NCI-H1694 (cell line): ENCODE measurements at places on chromosomes 4 and X.

DNA sequence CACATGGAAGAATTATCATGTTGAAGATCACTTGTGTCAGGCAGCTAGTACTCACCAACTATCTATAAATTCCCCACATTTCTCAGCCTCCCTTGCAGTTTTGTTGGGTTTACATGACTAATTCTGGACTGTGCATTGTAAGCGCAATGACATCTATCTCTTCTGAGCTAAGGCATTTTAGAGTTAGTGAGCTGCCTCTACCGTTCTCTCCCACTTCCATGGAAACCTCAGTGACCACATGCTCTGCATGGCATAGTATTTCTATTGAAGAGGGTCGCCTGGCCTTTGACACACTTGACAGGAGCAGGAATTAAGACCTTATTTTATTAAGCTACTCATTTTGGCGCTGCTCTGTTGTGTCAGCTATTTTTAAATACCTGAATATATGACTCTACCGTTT, 67.5 kb upstream of the NPY2R start:
- DNase-seq: no peak

- peak; percentile 63 for DNase-seq
Measured at GRCh38 chr4:15649914-15650545, 5.1 kb downstream of the FBXL5 start.

GRCh38 chrX:150203248-150203645, 159.9 kb upstream of the MAMLD1 start:
- DNase-seq: no peak

GRCh38 chr4:155506745-155507144, 130.0 kb upstream of the MAP9 start:
- no peak for DNase-seq

DNA sequence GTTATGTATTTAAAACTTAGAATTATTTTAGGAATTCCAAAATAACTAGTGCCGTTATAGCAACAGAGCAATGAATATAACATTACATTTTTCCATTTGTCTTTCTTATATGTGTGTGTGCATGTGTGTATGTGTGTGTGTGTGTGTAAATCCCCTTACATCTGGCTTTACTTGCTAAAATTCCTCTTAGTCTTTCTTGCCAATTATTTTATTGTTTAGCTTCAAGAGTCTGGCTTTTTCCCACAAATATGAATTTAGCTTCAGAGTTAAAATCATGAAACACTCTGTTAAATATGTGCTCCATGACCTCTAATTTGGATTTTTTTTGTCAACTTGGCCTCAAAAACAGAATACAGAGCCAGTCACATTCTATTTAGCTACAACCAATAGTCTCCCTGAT, 18.9 kb downstream of the FGF13 start:
- DNase-seq: no peak

DNA sequence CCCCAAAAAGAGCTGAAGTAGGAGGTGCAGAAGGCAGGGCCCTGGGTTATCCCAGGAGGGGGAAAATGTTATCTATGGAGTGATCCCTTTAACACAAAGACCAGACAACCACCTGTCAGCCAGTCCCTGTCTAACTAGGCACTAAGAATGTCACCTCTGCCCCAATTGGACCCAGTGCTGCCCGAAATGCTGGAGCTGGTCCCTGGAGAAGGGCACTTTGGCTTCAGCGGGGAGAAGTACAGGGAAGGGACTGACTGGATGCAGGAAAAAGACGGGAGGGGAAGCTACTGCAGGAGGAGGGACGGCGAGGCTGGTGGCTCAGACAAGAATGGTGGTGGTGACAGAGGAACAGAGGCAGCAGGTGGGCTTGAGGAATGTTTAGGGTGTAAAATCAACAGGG, 17.3 kb downstream of the PHKA2 start:
- no peak for DNase-seq

GRCh38 chr4:145521282-145521681, 39.6 kb downstream of the SMAD1 start:
- DNase-seq: no peak

DNA sequence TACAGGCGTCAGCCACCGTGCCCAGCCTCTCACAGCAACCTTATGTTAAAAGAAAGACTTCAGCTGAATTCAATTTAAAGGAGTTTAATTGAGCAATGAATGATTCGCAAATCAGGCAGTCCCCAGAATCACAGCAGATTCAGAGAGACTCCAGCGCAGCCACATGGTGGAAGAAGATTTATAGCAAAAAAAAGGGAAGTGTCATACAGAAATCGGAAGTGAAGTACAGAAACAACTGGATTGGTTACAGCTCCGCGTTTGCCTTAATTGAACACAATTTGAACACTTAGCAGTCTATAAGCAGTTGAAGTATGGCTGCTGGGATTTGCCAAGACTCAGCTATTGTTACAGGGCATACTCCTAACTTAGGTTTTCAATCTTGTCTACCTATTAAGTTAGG, 19.8 kb downstream of the CENPVL3 start:
- no peak for DNase-seq

DNA sequence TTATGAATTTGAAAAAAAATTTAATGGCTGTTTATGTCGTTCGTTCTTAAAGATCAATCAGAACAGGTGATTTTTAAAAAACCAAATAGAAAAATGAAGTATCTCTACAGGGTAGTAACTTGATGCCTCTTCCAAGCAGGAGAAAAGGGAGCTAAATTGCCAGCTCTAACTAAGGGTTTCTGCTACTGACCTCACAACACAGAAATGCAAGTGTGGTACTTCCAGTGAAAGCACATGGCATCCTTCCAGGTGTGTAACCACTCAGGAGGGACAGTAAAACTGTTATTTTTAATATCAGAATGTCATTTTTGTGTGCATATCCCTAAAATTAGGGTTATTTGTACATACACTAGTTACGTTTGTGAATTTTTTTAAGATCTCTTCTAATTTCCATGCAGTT, 116.8 kb upstream of the ZCCHC13 start:
- no peak for DNase-seq

GRCh38 chrX:134670134-134670924, 12.1 kb upstream of the PLAC1 start:
- DNase-seq: no peak

DNA sequence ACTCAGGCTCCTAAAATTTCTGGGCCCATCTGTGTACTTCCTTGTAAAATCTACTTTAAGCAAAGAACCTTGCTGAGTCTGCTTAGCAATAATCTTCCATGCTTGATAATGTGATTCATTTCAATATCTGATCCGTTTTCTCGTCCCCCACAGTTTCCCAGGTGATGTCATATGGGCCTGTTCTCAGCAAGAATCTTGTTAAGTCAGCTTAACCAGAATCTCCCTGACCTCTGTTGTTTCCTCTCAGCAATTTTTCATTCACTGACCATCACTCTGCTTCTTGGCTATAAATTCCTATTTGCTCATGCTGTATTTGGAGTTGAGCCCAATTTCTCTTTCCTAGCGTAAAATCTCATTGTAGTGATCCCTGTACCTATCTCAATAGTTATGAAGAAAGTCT, 13.9 kb downstream of the CSN2 start:
- DNase-seq: no peak

DNA sequence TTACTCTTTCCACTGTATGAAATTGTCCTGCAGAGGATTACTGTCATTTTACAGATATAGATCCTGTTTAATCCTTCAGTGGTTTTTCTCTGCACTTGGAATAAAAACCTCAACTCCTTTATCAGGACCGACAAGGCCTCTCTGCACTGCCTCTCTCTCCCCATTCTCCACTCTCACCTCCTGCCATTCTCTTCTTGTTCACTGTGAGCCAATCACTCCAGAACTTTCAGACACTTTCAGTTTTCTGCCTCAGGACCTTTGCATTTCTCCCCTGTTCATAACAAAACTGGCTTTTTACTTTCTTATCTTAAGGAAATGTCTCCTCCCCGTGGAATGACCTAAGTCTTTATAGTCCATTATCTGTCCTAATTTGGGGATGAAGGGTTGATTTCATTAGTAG, 137.3 kb downstream of the ELOVL6 start:
- DNase-seq: no peak

DNA sequence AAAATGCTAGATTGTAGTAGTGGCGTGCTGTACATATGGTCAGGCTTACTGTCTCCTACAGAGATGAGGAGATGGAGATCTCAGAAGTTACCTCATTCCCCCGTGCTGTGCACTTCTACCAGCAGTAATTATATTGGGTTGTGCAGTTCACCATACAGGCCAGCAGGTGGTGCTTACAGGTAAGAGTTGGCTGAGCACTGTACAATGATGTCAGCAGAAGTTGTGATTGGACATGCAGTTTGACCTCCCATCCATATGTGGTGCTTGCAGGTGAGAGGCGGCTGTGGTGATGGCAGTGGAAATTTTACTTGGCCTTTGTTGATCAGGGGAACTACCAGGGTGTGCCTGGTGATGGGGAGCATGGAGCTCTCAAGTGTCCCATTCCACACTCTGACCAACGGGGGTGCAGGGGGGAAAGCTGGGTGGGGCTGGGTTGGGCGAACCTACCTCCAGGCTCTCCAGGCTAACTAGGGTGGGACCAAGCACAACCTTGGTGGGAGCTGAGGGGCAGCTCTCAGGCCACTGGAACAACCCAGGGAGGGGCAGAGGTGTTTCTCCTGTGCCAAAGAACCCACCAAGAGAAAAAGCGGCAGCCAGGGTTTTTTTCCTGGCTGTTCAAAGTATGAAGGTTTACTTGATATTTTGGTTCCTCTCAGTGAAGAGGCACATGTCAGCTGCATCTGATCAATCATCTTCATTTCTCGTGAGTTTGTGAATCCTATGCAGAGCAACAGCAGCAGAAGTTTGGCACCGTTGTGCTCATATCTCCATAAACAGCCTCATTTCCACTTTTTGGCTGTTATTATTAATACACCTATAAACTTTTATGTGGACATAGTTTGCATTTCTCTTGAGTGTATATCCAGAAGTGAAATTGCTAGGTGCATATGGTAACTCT, 73.8 kb upstream of the FREM3 start:
- peak; percentile 8 for DNase-seq

GRCh38 chrX:24574743-24575142, 72.4 kb downstream of the PCYT1B start:
- DNase-seq: no peak

DNA sequence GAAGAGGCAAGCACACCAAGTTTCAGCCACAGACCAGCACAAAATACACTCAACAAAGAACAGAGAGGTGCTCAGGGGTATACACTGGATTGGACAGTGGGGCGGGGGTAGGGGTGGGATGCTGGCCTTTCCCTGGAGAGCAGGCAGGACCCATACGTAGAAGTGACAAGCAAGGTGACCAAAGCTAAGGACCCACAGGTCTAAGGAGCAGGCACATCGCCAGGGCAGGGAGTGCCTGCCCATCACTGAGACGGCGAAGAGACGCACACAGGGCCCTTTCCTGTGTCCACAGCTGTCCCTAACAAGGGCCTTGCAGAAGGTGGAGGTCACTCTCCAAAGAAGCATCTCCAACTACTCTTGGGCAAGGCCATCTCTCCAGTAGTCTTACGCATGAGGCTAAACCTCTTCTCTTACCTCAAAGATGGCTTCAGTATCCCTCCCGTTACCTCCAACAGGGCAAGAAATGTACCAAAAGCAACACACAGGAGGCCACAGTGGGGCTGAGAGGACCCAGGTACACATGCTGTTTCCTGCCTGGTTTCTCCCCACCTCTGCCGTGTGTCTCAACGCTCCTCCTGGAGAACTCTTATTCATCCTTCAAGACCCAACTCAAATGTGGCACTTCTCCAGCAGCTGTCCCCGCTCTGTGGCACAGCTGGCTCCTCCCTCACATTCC, 6.5 kb downstream of the WDR1 start:
- DNase-seq: no peak

DNA sequence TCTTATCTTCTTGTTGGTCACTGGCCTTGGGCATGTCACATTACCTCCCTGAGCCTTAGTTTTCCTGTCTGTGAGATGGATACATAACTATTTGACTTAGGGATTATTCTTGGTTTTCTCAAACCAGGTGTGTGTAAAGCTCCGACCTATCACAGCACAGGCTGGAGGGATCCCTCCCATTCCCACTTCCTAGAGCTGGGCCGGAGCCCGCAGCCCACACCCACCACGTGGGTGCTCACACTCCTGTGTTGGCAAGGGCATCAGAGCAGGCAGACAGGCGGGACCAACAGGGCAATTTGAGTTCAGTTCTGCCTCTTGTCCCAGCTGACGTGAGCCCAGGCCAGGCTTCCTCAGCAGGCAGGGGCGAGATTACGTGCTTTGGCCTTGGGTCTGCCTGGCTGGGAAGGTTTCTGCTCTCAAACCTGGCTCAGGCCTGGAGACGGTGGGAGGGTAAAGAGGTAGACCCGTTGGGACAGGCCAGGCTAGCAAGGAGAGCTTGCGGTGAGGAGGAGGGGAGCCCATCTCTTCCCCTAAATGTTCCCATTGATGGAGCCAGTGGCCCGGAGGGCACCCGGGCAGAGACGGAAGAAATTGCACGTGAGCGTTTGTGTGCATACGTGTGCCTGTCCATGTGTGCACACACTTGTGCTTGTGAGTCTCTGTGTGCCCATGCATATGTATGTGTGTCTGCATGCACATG, 734 bp upstream of the SH3TC1 start:
- no peak for DNase-seq

- DNase-seq: no peak
Measured at GRCh38 chr4:125266901-125267604, 47.7 kb upstream of the FAT4 start.

GRCh38 chr4:170716868-170717267, 627.1 kb upstream of the AADAT start:
- no peak for DNase-seq

DNA sequence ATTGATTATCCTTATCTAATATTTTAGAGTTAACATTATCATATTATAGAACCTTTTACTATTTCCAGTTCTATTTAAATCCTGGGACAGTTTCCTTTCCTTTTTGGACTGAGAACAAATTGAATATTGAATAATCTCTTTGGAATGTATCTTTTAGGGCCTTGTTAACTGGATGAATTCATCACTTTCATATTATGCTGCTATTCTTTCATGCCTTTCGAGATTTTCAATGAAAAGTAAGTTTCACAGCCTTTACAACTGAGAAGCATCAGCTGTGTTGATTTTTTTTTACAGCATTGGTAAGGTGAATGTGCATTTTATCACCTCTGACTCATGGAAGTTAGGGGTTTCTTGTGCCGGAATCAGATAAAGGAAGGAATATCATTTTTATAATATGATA, 39.6 kb downstream of the PDLIM5 start:
- no peak for DNase-seq

- no peak for DNase-seq
Measured at GRCh38 chr4:167210166-167210565, 24.1 kb downstream of the SPOCK3 start.

- no peak for DNase-seq
Measured at GRCh38 chr4:176817204-176817603, 24.5 kb upstream of the VEGFC start.

DNA sequence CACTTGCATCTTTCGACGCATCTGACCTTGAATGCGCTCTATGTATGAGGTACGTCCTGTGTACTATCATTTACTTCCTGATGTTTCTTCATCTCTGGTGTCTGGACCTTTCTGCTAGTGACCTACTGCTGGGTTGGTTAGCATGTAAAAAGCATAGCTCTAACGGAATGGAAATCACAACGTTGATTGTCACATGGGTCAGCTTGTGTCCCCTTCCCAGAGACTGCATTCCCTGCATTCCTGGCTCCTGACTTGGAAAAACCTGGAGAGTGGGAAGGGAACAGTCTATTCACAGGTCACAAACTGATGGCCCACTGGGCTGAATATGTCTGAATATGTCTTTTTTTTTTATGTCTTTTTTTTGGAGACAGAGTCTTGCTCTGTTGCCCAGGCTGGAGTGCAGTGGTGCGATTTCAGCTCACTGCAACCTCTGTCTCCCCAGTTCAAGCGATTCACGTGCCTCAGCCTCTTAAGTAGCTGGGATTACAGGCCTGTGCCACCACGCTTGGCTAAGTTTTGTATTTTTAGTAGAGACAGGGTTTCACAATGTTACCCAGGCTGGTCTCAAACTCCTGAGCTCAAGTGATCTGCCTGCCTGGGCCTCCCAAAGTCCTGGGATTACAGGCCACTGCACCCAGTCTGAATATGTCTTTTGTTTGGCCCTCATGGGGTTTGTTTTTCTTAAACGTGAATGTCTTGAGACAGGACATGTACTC, 16.3 kb downstream of the LONRF3 start:
- DNase-seq: no peak
